ENCODE measurements at places on chromosomes 2 and 18. TPM values are rescaled to one million over a fixed set of nuclear protein-coding genes. Genes with fewer than 3 reads are reported as not detected.

Gene ZNF236
- 4.3 TPM for total RNA-seq

Gene MAL
- total RNA-seq, result not detected

Gene KIAA2012
- total RNA-seq, result 0.08 TPM

Gene HAAO
- not detected for total RNA-seq

Gene ATP6V1B1
- total RNA-seq, result 0.41 TPM

Gene PLCL1
- total RNA-seq, result 0.08 TPM

Gene MYL1
- total RNA-seq, result not detected

Gene SCYGR4
- not detected for total RNA-seq

Gene TCF7L1
- total RNA-seq, result not detected

Gene PDCD1
- not detected for total RNA-seq

Gene SNRNP27
- 53.8 TPM for total RNA-seq

Measured in A375 (cell line).